WTC11 (cell line): ENCODE measurements at places on chromosomes 3 and 15.
A peak's percentile ranks its signal among the peaks of the same experiment; 100 is the strongest.

DNA sequence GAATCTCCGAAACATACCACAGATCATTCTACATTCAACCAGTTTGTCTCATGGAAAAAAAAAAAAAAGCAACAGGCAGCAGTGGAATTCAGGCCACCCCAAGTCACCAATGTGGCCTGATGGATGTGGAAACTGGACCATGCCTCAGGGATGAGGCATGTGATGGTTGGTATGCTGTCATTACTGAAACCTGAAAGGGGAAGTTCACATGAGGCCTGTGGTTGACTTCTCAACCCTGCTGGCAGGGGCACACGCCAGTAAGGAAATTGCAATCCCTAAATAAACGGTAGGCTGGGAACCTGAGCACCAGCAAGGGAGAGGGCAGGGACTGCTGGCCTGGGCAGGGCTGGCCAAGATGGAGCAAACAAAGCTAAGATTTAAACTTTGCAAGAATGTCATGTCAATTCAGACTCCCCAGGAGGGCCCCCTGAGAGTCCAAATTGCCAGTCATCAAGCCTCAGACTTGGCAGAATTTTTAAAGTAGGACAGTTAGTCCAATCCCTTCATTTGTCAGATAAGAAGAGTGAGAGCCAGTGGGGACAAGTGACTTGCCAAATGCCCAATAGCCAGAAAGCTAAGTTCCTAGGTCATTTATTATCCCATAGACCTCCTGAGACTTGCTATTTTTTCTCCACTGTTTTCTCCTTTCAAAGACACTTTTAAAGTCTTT lies 310.4 kb downstream of the ERC2 start:
- no peak for DNase-seq

DNA sequence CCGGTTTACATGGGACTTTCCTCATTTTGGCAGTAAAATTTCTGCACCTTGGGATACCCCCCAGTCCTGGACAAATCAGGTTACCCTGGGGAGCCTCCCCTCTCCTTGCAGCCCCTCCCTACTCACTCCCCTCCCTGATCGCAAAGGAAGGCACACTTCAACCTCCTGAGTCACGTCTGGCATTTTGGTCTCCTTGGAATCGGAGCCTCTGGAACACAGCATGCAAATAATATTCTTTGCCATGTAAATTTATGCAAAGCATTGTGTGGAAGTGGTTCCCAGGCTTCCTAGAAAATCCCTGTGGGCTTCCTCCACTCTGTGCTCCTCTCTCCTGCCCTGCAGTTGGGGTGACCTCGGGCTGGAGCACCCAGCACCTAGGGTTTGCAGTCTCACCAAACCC lies 11.6 kb downstream of the SCN5A start:
- DNase-seq: no peak

DNA sequence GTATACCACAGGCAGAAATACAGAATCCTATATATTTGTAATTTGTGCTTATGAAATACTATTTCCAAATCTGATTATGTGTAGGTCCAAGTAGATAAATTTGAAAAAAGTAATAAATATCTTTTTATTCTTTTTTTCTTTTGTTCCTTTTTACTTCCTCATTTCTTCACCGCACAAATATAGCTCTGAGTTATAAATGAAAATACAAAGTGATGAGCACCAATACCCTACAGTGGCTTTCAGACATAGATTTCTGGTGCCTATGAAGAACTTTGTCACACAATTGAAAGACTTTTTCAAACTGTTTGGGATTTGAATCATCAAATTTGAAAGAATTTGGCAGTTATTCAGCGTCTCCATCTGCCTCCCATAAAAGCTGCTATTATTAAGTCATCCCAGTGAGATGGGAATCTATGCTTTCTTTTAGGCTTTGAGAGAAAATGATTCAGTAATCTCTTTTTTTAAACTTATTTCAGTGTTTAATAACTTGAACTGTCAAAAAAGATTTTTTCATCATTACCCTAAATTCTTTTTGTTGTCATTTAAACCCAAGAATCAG lies 363.6 kb upstream of the GOLIM4 start:
- no peak for DNase-seq

DNA sequence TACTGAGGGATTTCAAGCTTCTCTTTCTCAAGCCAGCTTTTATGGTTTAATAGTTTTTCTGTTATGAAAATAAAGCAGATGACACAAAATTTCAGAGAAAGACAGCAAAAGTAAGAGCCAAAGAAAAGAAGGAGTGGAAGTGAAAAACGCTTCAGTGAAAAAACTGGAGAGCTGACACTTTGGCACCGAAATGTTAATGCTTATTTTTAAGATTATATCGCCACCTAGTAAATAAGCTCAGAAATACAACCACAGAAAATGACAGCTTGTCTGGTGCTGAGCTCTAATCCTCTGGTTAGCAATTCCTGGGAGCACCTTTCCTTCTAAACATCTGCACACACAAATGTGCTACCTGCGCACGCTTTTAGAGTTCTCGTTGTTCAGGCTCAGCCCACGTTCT lies 101.6 kb downstream of the ZPLD1 start:
- no peak for DNase-seq

DNA sequence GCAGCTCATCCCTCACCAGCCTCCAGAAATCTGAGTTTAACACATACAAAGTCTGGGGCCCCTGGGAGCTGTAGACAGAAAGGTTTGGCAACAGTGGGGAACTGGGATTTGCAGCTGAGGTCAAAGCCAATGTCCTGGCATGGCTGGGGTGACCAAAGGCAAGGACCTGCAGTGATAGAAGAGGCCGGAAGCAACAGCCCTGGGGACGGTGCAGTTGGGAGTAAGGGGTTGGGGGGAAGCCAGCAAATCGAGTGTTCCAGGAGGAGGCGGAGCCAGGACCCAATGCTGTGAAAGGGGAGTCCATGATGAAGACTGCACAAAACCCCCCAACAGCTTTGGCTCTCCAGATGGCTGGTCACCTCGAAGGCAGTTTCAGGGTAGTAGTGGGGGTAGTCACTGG lies 74.1 kb upstream of the SPATA12 start:
- DNase-seq: no peak

- no peak for DNase-seq
Observed at GRCh38 chr3:137769322-137770065, 5.4 kb downstream of the SOX14 start.

GRCh38 chr3:128487538-128487812 lies 5.5 kb downstream of the GATA2 start:
- DNase-seq: no peak

DNA sequence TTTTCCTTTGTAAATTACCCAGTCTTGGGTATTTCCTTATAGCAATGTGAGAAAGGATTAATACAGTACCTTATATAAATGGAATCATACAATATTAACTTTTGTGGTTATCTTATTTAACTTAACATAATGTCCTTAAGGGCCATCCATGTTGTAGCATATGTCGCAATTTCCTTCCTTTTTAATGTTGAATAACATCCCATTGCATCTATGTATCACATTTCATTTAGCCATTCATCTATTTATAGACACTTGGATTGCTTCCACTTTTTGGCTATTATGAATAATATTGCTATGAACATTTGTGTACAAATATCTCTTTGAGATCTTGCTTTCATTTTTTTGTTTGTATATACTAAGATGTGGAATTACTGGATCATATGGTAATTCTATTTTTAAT lies 342.2 kb downstream of the PDCD6IP start:
- no peak for DNase-seq

- DNase-seq: no peak
Observed at GRCh38 chr15:49644364-49644794, 23.5 kb downstream of the DTWD1 start.

- no peak for DNase-seq
Observed at GRCh38 chr3:188605231-188605630, 451.3 kb downstream of the LPP start.

DNA sequence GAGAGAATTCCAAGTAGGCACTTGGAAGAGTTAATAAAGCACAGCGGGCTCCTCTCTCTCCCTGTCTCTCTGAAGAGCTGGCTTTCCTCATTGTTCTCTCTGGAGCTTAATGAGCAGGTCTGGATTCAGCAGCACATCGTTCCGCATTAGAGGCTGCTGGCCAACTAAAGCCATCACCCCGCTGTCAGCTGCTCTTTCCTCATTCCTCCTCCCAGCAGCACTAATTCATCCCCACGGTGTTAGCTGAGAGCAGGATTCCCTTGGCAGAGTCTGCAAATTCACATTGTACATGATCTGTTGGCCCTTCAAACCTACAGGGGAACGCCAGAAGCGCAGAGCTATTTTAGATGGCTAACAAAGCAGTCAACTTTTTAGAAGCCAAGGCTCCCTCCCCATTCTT lies 44.2 kb downstream of the SGO1 start:
- DNase-seq: peak; percentile 17

GRCh38 chr15:22961762-22962161 lies 18.4 kb downstream of the CYFIP1 start:
- no peak for DNase-seq

- no peak for DNase-seq
Observed at GRCh38 chr15:71329497-71330260, 214.4 kb downstream of the THSD4 start.

GRCh38 chr3:188084752-188085583 lies 69.0 kb upstream of the LPP start:
- no peak for DNase-seq

DNA sequence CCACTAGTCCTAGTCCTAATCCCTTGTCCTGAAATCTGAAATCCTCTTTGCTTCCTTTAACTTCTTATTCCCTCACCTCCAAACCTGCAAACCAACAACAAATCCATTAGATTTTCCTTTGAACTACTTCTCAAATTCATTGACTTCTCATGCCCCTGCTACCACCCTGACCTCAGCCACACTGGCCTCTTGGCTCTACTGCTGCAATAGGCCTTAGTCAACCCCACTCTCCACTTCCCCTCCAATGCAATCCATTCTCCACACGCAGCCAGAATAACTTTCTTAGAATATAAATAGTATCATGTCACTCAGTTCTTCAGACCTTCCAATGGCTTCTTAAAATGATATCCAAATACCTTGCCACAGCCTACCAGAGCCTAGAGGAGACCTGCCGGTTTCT lies 131.1 kb upstream of the GADL1 start:
- no peak for DNase-seq

DNA sequence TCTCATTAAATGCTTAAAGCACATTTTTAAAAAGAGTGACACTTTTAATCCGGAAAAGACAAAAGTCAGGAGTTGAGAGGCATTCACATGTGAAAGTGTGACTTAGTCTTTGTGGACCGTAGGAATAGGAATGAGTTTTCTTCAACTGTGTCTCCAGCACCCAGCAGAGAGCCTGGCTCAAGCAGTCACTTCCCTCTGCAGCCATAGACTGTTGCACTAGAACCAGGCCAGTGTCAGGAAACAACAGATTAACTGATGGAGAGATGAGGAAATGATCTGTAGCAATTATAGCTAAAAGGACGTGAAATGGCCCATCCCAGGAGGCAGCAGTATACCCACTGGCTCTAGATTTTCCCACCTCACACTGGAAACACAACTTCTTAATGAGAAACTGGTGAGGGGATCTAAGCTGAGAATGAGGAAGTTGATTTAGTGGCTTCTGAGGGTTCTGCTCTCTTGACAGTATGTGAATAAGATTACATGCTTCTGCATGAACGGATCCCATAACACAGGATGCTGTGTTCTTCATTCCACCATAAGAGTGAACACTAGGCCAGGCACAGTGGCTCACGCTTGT lies 19.8 kb downstream of the CFAP92 start:
- DNase-seq: no peak

DNA sequence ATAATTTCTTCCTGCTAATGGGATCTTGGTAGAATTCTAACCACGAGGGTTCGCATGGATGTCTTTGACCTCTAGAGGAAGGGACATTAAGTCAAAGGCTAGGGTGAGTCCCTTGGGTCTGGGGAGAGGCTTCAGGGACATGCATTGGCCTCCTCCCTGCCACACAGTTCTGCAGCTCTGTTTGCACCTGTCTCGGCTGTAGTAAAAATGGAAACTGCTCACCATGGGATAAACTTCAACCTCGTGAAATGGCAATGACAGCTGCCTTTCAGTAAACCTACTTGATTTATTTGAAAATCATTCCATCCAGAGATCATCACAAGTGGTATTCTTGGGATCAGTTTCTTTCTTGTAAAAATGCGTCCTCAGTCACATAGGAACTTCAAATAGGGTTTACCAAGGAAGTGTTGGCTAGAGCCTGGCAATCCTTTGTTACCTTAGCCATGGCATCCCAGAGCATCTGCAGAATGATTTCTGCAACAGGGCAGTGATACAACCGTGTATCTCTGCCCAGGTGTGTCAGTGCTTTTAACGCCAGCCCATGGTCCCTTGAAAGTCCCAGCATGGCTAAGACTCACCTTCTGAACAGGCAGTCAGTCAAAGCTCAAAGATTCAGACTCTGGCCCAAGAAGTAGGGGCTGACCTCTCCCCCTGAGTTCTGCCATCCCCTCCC lies 14.0 kb upstream of the LRTM1 start:
- no peak for DNase-seq

DNA sequence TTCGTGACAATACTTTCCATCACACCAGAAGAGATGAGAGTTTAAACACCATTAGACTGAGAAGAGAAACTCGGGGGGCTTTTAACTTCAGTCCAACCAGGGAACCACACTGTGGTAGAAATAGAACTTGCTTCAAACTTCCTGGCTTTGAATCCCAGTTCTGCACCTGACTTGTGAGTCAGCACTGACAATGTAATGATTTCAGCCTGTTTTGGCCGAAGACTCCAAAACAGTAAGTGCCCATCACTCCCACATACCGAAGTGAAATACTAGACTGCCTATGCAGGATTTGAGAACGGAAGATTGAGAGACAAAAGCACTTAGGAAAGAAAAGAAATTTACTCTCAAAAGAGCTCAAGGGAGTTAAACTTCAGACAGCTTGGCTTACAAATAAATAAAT lies 27.0 kb downstream of the C2CD4B start:
- no peak for DNase-seq

GRCh38 chr3:75129101-75129500 lies 514.6 kb upstream of the CNTN3 start:
- DNase-seq: no peak

GRCh38 chr3:135148398-135149020 lies 353.4 kb downstream of the EPHB1 start:
- DNase-seq: no peak

GRCh38 chr3:137906985-137907649 lies 102.8 kb upstream of the CLDN18 start:
- no peak for DNase-seq

DNA sequence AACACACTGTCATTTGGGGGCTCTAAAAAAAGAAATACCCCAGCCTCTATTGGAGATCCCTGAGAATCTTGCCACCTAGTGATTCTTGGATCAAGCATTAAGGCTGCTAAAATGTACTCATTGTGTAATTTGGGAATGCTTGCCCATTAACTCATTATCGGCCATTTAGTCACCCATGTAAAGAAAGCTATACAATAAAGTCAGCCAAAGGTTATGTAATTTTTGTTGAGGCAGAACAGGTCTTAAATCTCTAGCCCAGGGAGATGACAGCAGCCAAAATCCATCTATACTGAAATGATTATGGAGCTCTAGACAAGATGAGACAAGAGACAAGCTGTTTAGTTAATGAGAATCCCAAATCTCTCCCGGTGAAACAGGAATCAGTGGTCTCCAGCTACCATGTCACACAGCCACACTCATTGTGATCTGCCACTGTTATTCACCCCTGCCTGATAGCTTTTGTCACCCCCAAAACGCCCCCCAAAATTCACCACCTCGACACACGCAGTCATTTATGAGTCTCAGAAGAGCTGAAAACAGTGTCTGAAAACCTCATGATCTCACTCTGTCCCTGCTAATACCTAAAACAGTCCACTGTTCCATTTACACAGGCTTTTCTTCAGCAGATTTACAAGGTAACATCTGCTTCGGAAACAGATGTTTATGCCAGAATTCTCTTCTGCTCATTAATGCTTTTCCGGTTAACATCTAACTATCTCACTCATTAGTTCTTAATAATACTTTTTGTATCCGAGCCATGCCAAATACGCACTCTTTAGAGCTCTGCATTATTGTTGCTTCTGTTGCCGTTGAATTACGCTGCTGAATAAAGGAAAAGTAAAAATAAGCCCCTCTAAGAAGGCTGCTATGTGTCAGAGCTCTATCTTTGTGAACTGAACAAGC lies 138.5 kb downstream of the RORA start:
- DNase-seq: no peak
